ENCODE measurements at places on chromosomes 4 and X. TPM values are rescaled to one million over a fixed set of nuclear protein-coding genes. Genes with fewer than 3 reads are reported as not detected.
A peak's percentile ranks its signal among the peaks of the same experiment; 100 is the strongest.

- no peak for DNase-seq
Observed at GRCh38 chr4:59608466-59608865, 1591.7 kb upstream of the ADGRL3 start.

GRCh38 chrX:39874202-39874816, 223.4 kb downstream of the BCOR start:
- DNase-seq, result no peak

- no peak for DNase-seq
Observed at GRCh38 chr4:35643661-35644060, 600.7 kb downstream of the ARAP2 start.

AMBN gene
- total RNA-seq, result not detected

- no peak for DNase-seq
Observed at GRCh38 chrX:18701621-18702361, 5.7 kb upstream of the PPEF1 start.

DNA sequence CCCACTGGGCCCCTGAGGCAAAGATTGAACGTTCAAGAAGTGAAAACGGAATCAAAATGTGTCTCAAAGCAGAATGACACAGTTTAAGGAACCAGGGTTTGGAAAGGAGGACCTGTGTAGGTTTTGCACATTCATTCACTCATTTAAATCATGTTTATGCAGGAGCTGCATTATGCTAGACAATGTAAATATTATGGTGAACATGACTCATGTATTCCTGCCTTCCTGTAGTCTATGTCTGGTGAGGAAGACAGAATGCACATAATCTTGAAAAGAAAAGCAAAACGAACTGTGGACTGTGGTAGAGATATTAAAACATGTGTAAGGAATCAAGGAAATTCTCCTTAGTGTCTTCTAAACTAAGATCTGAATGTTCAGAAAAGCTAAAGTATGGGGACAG, 311.8 kb upstream of the SMIM31 start:
- DNase-seq, result no peak

DNA sequence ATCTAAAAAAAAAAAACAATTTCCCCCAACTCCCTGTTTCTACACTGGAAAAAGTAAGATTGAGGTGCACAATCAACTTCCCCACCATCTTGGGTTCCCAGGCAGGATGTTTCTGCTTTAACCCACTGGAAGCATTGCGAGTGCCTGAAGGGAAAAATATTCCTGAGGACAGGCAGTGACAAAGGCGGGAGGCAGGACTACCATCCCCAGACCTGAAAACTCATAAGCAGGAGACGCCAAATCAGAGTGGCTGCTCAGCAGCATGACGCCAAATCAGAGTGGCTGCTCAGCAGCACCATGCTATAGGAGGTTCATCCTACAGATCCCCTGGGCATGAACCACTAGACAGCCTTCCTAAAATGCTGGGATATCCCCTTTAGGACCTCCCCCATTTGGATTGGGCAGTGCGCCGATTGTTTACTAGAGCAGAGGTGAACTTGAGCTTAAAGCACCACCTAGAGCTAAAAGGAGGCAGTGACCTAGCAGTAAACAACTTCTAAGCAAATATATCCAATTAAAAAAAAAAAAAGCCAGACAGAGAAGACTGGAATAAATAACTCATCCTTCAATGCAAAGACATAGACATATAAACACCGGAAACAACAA, 35.0 kb upstream of the GK start:
- DNase-seq, result peak; percentile 16

DNA sequence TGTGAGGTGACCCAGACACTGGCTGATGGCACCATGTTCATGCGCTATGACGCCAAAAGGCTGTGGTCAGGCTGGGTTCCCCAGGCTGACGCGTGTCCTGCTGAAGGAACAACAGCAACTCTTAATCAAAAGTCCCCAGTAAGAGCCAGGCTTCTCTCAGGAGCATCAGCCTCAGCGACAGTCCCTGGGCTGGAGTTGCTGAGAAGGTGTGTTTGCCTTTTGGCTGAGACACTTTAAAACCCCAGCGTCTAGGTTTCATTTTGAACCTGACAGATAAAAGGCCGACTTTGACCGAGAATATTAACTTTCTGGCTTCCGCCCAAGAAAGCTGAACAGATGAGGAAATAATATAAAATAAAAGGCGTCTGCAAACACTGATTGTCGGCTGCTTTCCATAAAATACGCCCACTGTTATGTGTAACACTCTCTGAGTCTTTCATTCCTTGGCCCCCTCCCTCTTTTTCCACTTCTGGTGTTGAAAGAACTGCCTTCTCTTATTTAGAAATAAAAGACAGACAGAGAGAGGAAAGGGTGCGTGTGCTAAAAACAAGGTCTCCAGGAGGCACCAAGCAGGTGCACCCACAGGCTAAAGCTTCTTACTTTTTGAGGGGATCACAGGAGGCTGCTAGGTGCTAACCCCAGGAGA, 373.6 kb downstream of the MID1IP1 start:
- no peak for DNase-seq

GRCh38 chrX:76555816-76556215, 128.3 kb downstream of the MAGEE1 start:
- DNase-seq, result peak; percentile 58

- DNase-seq, result no peak
Observed at GRCh38 chr4:98625399-98625798, 33.0 kb downstream of the TSPAN5 start.

- DNase-seq, result peak; percentile 96
Observed at GRCh38 chr4:133148690-133149363, at the start of gene PCDH10. Gene PCDH10 (plus strand): TSS chr4:133149294. CDS start chr4:133150141, 847 bp downstream.

KLF3 gene
- total RNA-seq, result 15.5 TPM

DNA sequence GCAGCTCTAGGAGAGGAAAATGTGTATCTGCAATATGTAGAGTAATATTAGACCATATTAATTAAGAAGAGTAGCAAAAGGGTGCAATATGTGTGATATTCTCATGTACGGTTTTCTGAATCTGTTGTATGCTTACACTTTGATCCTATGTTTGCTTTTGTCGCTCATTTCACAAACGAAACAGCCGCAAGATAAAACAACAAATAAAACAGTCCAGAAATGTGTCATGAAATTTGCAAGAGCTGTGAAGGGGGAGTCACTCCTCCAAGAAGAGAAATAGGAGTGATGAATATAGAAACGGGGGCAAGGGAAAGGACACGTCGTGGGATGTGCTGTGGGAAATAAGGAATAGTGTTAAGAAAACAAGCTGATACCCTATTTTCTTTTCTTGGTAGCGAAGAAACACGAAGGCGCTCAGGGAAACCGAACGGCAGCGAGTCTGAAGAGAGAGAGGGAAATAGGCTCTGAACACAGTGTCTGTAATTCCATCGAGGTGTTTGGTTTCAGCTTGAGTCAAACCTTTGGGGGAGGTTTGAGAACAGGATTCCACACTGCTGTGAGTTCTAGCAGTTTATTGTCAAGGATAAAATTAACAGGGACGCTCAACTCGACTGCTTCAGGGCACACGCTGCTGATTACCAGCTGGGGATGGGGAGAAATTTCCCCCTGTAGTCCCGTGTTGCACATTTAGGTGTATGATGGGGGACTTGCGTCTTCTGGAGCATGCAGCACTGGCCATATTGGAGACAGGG, 595.6 kb upstream of the TENM3 start:
- DNase-seq, result no peak

SATL1 gene
- total RNA-seq, result 0.22 TPM

F9 gene
- total RNA-seq, result 0.18 TPM

DNA sequence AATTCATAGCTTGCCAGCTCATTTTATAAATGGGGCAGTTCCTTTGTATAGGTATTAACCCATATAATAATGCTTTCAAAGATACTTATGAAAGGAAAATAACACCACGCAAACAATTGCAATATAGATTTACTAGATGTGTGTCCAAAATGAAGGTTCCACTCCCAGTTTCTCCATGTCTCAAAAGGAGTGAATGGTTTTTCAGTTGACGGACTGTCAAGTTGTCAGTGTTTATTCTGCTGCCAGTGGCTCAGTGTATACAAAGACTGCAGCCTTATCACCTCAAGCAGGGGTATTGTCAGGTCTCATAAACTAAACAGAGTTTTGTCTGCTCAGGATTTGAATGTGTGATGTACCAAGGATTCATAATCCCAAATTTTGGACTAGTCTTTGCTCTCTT, 585.3 kb upstream of the ATOH1 start:
- DNase-seq, result no peak

DNA sequence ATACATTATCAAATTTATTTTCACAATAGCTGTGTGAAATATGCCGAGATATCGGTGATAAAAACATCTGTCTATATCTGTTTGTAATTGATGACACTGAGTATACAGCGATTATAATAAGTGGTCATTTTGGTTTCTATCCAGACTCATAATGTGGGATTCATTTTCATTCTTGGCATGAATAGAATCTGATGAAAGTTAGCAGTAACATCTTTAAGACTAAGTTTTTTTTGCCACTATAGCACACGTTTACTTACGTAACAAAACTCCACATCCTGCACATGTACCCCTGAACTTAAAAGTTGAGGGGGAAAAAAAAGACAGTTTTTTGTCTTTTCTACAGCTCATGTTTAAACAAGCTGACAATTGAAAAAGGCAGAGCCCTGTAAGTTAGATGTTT, 86.4 kb downstream of the PPA2 start:
- no peak for DNase-seq

- no peak for DNase-seq
Observed at GRCh38 chrX:39750848-39751247, 346.9 kb downstream of the BCOR start.

DNA sequence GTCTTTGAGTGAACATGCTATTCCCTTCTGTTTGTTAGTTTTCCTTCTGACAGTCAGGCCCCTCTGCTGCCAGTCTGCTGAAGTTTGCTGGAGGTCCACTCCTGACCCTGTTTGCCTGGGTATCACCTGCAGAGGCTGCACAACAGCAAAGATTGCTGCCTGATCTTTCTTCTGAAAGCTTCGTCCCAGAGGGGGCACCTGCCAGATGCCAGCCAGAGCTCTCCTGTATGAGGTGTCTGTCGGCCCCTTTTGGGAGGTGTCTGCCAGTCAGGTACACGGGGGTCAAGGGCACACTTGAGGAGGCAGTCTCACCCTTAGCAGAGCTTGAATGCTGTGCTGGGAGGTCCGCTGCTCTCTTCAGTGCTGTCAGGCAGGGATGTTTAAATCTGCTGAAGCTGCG, 456.9 kb upstream of the HTR2C start:
- DNase-seq, result no peak

- DNase-seq, result no peak
Observed at GRCh38 chr4:169147191-169147590, 123.6 kb downstream of the SH3RF1 start.

EBP gene
- total RNA-seq, result 138 TPM

DNA sequence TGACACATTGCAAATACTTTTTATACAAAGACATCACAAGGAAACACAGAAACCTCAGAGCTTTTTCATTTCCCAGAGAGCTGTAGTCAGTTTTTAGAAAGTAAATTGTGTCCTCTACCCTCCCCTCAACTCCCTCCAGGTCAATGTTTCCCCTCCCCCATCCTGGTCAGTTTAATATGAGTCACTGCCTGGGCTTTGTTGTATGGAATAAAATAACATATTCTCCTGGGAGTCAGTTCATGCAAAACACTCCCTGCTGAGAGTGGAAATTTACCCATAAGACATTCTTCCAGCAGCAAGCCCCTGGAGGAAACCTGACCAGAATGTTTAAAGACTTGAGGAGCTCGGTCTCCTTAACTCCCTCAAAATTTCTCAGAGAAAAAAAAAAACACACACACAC, 270.1 kb upstream of the LDB2 start:
- DNase-seq, result no peak

ARAF gene
- 55.8 TPM for total RNA-seq

NKX3-2 gene
- not detected for total RNA-seq

DNA sequence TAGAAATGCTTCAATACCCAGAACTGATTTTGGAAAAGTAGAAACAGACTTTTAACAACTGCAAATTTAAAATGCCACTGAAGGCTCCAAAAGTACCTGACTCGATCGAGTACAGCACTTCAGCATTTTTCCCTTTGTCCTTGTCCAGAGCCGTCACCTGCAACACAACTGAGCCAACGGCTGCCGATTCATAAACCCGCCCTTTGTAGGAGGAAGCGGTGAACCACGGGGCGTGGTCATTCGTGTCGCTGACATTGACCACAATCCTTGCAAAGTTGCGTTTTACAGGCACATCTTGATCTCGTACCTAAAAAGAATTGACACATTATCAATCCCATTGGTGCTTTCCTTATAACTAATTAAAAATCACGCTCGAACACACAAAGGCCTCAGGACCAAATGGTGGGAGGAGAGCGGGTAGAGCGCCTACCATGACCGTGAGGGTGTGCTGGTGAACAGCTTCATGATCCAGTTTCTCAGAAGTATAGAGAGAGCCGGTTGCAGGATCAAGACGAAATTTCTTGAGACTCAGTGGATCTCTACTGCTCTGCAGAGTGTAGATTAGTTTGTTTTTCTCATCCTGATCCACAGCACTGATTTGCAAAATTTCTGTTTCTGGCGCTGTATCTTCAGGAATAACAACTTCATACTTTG, 72.8 kb upstream of the MTNR1A start:
- DNase-seq, result no peak

FGFBP2 gene
- 0.24 TPM for total RNA-seq

GRCh38 chrX:131317326-131317725, 28.2 kb upstream of the IGSF1 start:
- no peak for DNase-seq

GRCh38 chrX:68917799-68918198, 89.0 kb downstream of the EFNB1 start:
- DNase-seq, result no peak

DNA sequence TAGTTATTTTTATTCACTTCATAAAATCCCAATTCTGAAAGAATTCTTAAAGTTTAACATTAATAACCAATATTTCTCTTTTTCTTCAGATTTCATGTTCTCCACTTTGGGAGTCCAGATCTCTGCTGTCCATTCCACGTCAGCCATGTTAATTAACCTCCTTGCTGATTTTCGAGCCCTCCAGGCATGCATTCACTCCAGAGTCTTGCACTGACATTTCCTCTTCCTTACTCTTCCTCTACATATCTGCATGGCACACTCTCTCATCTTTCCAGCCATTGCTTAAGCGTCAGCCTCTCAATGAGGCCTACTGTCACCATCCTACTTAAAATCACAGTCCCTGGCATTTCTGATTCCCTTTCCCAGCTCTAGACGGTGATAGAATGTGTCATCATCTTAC, 144.8 kb downstream of the MAD2L1 start:
- DNase-seq, result no peak

PCDH11X gene
- total RNA-seq, result 21.7 TPM

GRCh38 chrX:154460326-154460725, 2.2 kb downstream of the PLXNA3 start:
- DNase-seq, result no peak

GRCh38 chr4:167021545-167022155, 212.6 kb downstream of the SPOCK3 start:
- DNase-seq, result peak; percentile 69
